GM04504 (cell line): ENCODE measurements at places on chromosomes 6 and 20.

DNA sequence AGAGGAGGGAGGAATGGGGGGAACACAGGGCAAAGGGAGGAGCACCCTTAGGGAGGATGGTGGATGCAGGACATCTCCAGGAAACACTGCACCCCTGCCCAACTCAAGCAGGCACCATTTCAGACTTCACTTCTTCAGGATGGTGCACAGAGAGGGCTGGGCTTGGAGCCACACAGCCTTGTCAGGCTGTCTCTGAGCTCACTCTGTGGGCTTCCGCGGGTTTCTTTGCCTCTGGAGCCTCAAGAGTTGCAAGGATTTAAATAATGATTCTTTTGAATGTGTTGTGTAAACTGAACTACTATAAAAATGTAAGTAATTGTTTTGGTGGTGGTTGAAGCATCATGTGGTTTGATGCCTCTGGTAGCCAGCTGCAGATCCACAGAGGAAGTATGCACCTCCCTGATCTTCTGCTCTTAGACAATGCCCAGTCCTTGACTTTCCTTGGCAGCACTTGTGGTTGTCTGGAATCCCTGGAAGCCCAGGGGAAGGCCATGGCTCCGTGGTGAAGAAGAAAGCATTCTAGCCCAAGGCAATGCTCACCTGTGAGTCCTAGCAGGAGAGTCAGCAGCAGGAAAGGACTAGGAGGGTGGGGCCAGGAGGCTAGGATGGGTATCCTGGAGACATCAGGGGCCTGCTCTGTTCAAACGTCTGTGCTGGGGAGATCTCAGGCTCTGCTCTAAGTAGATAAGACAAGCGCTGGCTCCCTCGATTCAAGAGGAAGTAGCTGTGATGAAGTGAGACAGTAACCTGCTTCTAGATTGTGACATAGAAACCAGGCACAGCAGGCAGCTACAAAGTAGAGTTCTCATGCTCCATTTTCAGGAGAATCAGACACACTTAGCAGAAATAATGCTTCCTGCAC lies 50.2 kb upstream of the SIRPG start:
- no peak for DNase-seq

DNA sequence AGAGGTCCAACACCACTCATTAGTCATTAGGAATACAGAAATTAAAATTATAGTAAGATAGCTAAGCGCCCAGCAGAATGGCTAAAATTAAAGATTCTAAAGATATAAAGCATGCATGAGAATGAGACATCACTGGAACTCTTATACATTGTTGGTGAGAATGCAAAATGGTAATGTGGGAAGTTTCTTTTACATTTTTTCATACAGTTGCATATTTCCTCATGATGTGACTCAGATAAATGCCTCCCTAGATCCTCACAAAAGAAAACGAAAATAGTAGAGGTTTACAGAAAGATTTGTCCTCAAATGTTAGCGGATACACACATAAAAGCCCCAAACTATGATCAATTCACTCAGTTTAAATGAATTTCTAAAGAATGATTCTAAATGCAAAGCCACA lies 633.7 kb upstream of the GJE1 start:
- DNase-seq, result no peak

GRCh38 chr20:17816804-17817587 lies 117.2 kb downstream of the BANF2 start:
- DNase-seq, result no peak

DNA sequence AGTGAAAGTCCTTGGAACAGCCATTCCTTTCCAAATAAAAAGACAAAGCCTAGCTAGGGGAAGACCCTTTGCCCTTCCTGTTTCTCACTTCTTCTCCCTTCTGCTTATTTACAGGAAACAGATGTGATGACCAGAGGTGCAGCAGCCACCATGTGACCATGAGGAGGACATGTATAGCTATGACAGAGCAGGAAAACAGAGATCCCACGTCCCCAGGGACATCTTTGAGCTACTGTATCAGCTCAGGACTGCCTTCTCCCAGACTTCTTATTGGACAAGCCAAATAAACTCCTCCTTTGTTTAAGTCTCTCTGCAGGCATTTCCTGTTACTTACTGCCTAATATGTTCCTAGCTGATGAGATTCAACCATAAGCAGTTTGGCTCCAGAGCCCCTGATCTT lies 133.1 kb upstream of the MLN start:
- no peak for DNase-seq

DNA sequence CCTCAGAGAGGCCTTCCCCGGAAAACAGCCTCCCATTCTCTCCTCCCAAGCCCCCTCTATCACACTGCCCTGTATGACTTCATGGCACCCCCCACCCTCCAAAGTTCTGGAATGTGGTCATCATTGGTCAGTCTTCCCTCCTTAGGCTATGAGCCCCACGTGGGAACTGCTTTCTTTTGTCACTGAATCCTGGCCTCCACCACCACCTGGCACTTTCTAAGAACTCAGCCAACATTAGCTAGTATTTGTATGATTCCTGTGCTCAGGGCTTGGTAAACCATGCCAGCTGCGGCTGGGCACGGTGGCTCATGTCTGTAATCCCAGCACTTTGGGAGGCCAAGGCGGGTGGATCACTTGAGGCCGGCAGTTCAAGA lies 8.4 kb upstream of the E2F1 start:
- no peak for DNase-seq
